ENCODE measurements at places on chromosomes 6 and 20. TPM values are rescaled to one million over a fixed set of nuclear protein-coding genes. Genes with fewer than 3 reads are reported as not detected.

DNA sequence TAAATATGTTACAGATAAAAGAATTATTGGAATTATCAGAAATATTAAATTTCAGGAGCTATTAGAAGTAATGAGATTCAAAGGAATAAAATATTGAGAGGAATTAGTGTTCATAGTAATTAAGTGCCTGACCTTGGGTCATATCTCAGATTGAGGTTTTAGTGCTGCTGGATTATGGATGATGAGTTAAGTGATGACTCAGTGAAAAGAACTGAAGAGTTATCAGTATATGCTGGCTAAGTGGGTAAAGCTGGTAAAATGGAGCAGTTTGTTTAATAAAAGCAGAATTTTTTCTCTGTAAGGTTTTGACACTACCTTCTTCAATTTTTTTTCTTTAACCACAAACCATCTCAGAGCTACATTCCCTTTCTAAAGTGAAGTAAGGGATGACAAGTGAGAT is 206.7 kb downstream of the MANEA start:
- no peak for DNase-seq

GRCh38 chr6:22231616-22232015 is 65.2 kb downstream of the PRL start:
- DNase-seq: no peak

- no peak for DNase-seq
Observed at GRCh38 chr6:142265476-142265875, 36.3 kb upstream of the ADGRG6 start.

DNA sequence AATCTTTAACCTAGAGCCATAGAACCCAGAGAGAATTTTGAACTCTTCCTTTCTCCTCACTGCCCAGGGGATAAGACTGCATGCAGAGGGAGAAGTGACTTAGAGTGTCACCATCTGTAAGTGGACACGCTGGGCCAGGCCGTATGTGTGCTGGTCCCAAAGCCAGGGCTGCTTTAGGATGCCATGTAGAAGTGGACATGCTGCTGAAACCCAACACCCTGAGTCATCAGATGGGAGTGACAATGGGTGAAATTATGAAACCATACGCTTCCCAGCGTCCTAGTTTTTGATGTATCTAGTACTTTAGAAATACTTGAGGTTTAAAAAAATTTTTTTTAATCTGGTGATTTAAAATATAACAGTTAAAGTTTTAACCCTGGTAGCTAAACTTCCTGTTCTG is 191.1 kb downstream of the FNDC1 start:
- no peak for DNase-seq

DNA sequence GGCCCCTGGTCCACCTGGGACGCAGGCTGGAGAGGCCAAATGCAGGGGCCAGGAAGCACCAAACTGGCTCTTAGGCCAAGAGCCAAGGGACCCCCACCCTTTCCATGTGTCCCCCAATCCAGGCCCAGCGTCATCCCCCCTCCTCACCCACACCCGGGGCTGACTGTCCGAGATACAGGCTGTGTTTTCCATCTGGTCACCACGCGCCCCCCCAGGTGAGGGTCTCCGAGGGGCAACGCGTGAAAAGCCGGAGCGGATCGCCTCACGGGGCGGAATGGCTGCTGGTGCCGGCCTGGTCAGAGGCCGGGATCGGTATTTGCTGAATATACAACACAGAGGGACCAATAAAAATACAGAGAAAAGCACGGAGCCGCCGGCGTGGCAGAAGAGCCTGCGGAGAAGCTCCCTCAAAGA is 5.2 kb upstream of the ABHD16B start:
- no peak for DNase-seq

Gene LY6G6D
- total RNA-seq: not detected
